ENCODE measurements at places on chromosomes 1 and 21.
A peak's percentile ranks its signal among the peaks of the same experiment; 100 is the strongest.

DNA sequence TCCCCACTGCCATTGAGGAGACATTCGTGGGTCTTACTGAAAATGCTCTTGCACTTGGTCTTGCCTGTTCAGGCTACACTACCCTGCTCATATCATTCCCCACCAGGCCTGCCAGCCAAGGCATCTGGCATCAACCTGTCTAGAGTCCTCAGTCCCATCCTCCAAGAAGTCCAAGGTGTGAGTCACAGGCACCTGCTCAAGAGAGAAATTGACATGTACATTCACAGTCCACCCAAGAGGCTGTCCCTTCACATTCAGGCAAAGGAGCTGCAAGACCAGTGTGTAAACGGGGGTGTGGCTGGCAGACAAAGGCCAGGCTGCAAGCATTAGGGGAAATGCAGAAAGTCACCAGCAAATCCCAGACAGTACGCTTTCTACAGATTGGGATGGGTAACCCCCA lies 13.1 kb upstream of the PLA2G2C start:
- DNase-seq = no peak

DNA sequence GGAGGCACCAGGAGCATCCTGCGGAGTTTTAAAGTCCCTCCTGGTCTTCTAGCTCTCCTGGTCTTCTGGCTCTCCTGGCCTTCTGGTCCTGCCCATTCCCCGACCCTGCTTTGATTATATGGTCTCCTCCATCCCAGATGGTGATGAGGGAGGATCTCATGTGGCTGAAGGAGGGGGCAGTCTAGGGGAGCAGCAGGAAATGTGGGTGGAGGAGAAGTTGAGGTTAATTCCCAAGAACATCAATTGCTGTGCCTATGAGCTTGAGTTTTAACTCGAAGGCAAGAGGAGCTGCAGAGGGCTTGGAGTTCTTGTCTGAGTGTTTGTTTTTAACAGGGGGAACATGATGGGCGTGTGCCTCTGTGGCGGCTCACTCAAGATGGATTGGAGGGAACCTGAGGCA lies 408.8 kb downstream of the MATN1 start:
- DNase-seq = no peak

GRCh38 chr21:39374046-39374445 lies 25.2 kb upstream of the HMGN1 start:
- DNase-seq = no peak

- DNase-seq = no peak
Measured at GRCh38 chr1:192980856-192981255, 78.3 kb downstream of the UCHL5 start.

DNA sequence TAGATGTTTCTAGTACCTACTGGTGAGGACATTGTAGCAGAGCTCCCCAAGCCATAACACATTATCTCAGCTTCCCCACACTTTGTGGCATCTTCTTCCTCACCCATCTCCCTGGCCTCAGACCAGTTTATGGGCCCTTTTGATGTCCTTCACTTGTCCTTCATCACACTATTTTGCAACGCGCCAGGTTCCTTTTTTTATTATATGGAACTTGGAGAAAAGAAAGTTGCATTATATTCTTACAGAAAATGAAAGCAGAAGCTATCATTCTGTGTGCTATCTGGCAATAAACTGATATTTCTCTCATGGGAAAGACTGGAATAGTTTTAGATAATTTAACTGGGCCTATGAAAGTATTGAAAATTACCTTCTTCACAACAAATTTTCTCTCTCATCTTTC lies 196.9 kb upstream of the ETV3 start:
- no peak for DNase-seq

GRCh38 chr1:184456189-184456588 lies 69.4 kb downstream of the C1orf21 start:
- DNase-seq = no peak

GRCh38 chr1:98515744-98516143 lies 145.8 kb upstream of the SNX7 start:
- DNase-seq = no peak

DNA sequence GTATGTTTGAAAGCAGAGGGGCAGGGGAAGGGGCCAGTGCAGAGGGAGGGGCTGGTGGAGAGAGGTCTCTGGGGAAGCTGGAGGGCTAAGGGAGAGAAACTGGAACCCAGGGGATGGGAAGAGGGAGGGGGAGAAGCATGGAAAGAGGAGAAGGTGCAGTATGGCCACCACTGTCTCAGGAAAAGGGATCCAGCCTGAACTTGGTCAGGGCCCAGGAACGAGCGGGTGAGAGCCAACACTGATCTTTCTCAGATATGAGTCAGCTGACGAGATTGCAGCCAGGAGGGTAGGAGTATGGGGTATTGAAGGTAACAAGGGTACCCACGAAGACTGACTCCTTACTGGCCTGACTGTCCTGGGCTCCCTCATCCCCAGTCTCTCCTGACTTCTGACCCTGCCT lies 18.0 kb downstream of the TIE1 start:
- no peak for DNase-seq

DNA sequence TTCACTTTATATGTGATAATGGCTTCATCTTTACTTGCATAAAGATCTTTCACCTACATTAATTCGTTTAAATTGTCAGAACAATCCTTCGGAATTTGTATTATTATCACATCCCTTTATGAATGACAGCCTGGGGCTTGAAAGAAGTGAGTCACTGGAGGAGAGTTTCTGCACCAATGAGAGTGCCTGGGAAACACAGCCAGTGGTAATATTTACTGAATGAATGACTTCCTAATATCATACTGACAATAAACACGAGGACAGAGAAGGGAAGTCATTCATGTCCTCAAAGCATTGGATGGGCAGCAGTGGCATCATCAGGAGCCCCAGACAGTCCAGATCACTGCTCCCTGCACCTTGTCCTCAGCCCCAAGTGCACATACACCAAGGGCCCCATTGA lies 40.7 kb upstream of the PDE4B start:
- DNase-seq = no peak

GRCh38 chr1:218779341-218780100 lies 394.2 kb upstream of the LYPLAL1 start:
- no peak for DNase-seq

DNA sequence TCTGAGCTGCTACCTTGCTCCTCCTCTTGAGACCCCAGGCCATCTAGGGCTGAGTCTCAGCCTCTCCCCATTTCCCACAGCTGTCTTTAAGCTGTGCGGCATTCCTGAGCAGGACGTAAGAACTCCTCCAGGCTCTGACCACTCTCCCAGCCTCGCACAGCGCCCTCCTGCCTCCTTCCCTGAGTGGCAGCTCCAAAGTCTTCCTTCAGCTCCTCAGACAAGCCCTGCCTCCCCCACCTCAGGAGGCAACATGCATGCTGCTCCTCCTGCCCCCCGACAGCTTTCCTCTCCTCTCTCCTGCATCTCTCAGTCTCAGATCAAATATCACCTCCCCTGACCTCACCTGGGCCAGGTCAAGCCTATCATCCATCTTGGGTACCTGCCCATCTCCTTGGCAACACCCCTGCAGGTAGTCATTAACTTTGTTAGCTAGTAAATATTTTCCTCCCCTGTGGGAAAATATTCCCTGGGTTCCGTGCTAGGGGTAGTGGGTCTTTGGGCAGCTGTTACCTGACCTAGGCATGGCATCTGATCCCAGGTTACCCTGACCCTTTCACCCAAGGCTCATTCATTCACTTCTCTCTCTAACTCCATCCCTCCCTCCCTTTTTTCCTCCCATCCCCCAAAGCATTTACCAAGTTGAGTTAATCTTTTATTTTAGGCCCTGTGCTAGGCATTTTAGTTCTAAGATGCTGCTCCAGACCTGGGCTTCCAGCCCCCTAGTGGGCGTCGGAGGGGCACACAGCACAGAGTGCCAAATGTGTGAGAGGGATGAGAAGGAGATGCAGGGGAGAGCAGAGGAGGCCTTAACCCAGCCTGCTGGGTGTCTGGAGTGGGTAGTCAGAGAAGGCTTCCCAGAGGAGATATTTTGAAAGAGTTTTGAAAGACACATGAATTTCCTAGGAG lies 419.9 kb downstream of the PTPRU start:
- no peak for DNase-seq

- peak; percentile 92 for DNase-seq
Measured at GRCh38 chr1:155688324-155689080, at the start of gene YY1AP1. TSS of gene YY1AP1 (minus strand) at chr1:155688774. CDS start at chr1:155680436, 8,338 bp downstream.

DNA sequence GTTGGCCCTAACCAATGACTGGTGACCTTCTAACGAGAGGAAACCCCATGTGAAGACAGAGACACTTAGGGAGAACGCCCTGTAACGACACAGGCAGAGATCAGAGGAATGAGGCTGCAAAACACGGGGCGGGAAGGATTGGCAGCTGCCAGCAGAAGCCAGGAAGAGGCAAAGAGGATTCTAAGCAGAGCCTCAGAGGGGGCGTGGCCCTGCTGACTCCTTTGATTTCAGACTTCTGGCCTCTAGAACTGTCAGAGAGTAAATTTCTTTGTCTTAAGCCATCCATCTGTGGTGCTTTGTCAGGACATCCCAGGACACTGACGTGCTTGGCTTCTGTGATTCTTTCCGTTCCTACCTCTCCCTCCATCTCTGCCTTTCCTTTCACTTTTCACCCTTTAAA lies 79.3 kb downstream of the SH3BGR start:
- no peak for DNase-seq

GRCh38 chr1:181423301-181423918 lies 59.9 kb upstream of the CACNA1E start:
- peak; percentile 41 for DNase-seq

GRCh38 chr1:66521721-66522365 lies 12.1 kb upstream of the SGIP1 start:
- DNase-seq = no peak

DNA sequence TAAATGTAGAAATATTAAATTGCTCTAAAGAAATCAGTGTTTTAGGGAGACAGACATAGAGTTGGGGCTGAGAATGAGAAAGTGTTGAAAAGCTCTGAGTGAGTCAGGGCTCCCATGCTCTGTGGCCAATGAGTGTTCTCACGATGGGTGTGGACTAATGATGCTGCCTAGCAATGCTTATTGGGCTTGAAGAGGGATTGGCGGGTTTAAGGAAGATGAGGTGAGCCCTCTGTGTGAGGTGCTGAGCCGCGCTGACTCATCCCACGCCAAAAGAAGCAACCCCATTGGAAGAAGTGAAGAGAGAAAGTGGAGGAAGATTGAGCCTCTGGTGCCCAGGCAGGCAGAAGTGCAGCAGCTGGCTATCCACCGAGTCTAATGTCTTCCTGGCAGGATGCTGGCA lies 65.1 kb upstream of the DPT start:
- DNase-seq = no peak

DNA sequence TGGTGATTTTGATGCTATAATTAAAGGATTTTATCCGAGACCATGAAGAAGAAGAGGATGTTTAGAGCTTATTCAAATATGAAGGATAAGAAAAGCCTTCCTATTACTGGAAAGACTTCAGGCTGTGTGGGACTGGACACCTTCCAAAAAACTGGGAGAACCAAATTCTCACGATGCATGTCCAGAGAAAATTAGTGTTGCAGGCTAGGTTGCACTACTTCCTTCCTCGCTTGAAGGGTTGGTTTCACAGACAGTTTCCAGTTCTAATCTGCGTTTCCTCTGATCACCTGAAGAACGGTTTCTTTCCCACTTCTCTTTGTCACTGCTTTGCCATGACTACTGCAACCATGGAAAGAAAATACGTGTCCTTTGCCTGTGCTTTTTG lies 2.0 kb downstream of the MTARC2 start:
- no peak for DNase-seq

- no peak for DNase-seq
Measured at GRCh38 chr1:51956528-51957509, 33.7 kb downstream of the RAB3B start.

DNA sequence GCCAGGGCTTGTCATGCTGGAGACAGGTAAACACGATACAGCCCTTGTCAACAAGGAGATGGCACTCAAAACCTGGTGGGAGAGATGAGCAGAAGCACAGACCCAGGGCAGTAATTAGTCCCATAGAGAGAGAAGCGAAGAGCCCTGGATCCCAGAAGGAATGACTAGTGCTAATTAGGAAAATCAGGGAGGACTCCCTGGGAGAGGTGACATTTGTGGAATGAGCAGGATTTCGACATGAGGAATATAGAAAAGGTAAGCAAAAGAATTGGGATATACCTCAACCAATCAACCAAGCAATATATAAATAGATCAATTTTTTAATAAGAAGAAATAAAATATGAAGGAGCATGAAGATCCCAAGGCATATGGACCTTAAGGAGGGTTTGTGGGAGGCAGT lies 98.5 kb upstream of the GJB5 start:
- no peak for DNase-seq

GRCh38 chr1:30610917-30611316 lies 112.5 kb downstream of the MATN1 start:
- no peak for DNase-seq

GRCh38 chr21:46552274-46552673 lies 52.6 kb downstream of the S100B start:
- peak; percentile 49 for DNase-seq

- no peak for DNase-seq
Measured at GRCh38 chr1:29292344-29292743, 56.0 kb downstream of the PTPRU start.

DNA sequence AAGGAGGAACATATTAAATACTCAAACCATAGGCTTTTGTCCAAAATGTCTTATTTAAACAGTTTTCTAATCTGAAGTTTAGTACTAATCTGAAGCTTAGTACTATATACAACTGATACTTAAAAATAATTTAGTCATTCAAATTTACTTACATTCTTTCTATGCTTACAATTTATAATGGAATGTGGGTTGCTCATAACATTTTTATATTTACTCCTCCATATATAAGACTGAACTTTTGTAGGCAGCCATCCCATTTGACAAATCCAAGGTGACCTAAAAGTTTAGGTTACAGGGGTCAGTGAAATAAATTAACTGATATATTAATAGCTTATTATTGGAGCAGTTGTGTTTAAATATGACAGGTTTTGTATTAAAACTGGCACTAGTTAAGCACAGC lies 570.6 kb downstream of the DPYD start:
- no peak for DNase-seq

- no peak for DNase-seq
Measured at GRCh38 chr1:55823541-55824250, 608.5 kb upstream of the USP24 start.

DNA sequence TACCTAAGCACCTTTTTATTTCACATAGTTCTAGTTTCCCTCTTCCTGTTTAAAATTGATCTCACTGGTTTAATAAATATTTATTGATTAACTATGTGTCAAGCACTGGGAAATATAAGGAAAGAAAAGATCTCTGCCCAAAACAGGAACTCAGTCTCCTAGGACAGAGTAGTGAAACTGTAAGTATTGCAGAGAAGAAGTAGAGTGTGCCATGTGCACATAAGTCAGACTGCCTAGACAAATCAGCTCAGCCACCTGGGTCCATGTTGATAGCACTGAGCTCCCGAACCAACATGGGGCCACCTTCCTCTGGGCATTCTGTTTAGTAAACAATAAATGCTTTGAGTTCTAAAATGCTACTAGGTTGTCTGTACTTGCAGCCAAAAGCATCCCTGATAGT lies 9.8 kb upstream of the SSX2IP start:
- DNase-seq = no peak

GRCh38 chr1:67755619-67756018 lies 70.6 kb downstream of the GADD45A start:
- no peak for DNase-seq

DNA sequence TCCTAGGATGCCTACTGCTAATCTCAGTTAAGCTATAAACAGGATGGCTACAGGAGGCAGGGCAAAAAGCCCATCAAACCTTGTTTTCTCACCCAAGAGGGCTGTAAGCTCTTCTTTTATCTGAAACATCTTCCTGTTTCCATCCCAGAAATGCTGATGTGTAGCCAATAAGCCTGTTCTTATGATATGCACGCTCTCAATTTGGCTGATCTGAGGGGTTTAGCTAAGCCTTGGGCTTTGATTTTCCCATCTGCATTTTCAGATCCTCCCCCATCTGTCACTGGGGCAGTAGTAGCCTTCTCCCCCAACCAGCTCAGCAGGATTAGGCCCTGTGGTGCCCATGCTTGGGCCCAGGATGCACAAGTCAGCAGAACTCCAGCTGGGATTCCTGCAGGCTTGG lies 105.0 kb downstream of the BRINP2 start:
- no peak for DNase-seq
